Sciatic nerve (tissue), 2 donors: ENCODE measurements at places on chromosomes 5 and 9. TPM values are rescaled to one million over a fixed set of nuclear protein-coding genes. Genes with fewer than 3 reads are reported as not detected.

SPEF2 gene
- total RNA-seq = 14.4 TPM

ASPN gene
- total RNA-seq = 14.4 TPM

ECM2 gene
- 62.0 TPM for total RNA-seq

FGF1 gene
- 316 TPM for total RNA-seq

FAM221B gene
- total RNA-seq = not detected

PHF24 gene
- 0.45 TPM for total RNA-seq

PCDHB15 gene
- total RNA-seq = 7.3 TPM

FRMPD1 gene
- total RNA-seq = 0.67 TPM

LMX1B gene
- 0.71 TPM for total RNA-seq

MELK gene
- 0.49 TPM for total RNA-seq

SV2C gene
- total RNA-seq = 4.9 TPM

TMEM232 gene
- total RNA-seq = 8.1 TPM

PARP8 gene
- 30.4 TPM for total RNA-seq
